MG63 (cell line): ENCODE measurements at places on chromosomes 13 and 19. TPM values are rescaled to one million over a fixed set of nuclear protein-coding genes. Genes with fewer than 3 reads are reported as not detected.

GRCh38 chr19:17496337-17496997 is 15.0 kb upstream of the PGLS start:
- peak; percentile 66 for DNase-seq

DNA sequence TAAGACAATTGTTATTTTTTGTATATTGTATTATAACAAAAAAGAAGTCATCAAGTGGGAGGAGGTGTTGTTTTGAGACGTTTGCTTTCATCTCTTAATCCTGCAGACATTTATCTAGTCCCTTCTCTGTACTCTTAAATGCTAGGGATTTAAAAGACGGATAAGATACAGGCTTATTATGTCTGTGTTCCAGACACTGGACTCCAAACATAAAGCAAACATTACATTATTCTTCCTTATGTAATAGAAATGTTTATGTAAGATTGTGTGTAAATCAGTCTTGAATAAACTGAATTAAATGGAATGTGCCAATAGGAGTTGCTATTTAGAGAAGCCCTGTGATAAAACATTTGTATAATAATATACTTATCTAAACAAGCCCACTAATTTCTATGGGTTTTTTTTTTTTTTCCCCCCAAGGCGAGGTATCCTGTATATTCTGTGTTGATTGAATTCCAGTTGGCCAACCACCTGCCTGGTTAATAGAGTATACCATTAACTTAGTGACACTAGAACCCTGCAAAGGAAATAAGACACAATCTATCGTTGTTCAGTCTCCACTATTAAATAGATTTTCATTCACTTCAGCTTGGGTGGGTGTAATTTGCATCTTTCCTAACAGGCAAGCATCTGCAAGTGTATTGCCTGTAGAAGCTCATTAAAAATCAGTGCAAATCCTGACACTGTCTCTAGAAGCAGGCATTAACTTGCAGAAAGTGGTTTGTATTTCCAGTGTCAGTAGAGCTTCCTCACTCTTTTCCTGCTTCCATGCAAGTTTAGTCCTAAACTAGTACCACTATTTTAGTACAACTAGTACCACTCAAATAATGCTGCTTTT is 69.0 kb downstream of the LRCH1 start:
- DNase-seq: no peak

- no peak for DNase-seq
Observed at GRCh38 chr13:30172593-30173302, 134.6 kb downstream of the KATNAL1 start.

DNA sequence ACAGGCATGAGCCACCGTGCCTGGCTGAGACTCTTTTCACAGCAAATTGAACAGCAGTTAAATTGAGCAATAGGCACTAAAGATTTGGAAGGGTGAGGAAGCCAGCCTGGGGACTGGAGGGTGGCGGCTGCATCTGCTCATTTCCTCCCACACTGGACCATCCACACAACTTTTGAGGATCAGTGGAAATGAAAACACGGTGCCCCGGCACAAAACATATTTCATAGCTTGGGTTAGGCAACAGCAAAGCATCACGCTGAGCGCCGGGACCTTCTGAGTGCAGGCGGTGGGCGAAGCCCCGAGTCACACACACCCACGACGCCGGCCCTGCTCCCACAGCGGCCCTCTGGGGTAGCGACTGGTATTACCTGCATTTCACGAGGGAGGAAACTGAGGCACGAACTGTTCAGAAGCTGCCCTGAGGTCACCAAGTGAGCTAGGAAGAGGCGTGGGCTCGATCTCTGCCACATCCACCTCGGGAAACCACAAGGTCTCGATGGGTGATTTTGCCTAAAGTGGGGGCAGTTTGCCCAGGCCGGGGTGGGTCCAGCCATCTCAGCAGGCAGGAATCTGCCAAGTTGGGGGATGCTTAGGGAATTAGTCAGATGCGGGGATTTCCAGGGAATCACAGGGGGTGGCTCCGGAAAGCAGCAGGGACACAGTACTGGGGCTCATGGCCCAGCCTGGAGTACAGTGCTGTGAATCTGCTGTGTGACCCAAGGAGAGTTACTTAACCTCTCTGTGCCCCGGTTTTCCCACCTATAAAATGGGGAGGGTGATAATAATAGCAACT is 3.5 kb upstream of the SBNO2 start:
- DNase-seq: peak; percentile 94

Gene DLEU7
- not detected in 2 replicates for total RNA-seq

Gene ZNF541
- 0.36 and 0.69 TPM in 2 replicates for total RNA-seq

Gene AP2A1
- 83.8 and 115 TPM in 2 replicates for total RNA-seq
